ENCODE measurements at places on chromosomes 11 and 22.

DNA sequence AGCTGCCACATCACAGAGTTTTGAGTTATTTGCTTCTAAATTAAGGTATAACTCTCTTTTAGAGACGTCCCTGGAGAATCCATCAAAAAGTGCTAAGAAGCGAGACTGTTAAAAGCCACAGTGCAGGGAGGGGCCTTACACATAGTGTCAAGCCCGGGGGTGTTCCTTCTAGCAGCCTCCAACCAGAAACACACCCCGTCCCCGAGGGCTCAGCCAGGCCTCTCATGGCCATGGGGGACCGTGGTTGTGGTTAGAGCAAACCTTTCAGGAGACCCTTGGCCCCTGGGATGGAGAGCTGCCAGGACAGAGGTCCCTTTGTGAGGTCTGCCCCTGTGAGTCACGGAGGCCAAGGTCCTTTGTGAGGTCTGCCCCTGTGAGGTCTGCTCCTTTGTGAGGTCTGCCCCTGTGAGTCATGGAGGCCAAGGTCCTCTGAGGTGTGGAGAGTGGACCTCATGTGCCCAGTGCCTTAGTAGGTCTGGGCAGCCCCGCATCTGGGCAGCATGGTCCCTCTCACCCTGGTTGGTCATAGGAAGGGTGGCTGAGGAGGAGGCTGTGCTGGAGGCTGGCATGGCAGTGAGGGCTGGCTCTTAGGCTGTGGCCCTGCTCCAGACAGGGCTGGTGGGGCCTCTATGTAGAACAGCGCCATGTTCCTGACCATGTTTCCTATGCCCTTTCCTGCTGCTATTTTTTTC is 5.4 kb downstream of the GNAZ start:
- no peak for DNase-seq

- DNase-seq = no peak
These were observed 18.9 kb downstream of the LIF start for GRCh38 chr22:30227438-30228228.

DNA sequence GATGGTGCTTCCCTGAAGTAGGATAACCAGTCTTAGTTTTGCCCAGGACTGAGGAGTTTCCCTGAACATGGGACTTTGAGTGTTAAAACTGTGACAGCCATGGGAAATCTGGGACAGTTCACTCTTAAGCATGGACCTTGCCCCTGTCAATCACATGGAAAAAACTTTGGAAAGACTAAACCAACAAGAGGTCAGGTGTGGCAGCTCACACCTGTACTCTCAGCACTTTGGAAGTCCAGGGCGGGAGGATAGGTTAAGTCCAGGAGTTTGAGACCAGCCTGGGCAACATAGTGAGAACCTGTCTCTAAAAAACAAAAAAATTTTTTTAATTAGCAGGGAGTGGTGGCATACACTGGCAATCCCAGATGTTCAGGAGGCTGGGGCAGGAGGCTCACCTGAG is 3.3 kb upstream of the AMBRA1 start:
- DNase-seq = no peak

DNA sequence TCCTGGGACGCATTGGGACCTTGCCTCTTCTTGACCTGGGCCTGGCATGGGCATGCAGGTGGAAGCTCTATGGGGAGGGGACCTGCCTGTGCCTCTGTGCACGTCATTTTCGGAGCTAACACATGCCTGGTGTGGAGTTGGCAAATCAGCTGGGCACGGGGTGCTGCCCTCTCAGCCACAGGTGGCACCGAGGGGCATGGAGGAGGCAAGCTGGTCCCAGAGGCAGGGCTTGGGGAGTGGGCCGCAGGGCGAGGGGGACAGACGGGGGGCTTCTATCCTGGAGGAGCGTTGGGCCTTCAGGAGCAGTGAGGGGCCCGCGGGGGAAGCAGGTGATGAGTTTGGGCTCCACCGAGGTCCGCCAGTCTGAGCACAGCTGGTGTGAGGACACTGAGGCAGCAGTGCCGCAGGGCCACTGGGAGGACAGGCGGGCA is 362.0 kb downstream of the TBC1D22A start:
- DNase-seq = no peak

- no peak for DNase-seq
These were observed 84.1 kb downstream of the CEP164 start for GRCh38 chr11:117411736-117412135.

DNA sequence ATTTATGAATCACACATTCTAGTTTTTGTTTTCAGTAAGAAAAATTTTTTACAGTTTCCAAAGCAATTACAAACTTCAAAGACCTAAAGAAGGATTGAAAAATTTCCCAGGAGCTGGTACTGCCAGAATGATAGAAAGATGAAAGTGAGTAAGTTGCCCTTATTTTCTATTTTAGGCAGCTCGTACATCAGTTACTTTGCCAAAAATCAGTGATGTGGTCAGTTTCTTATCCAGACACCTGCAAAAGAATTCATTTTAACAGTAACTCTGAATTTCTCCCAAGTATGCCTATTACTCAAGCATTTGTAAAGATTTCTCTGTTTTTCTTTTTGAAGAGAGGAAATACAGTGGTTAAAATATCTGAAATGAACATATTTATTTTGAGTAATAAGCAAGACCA is 976.3 kb upstream of the RAG2 start:
- no peak for DNase-seq

DNA sequence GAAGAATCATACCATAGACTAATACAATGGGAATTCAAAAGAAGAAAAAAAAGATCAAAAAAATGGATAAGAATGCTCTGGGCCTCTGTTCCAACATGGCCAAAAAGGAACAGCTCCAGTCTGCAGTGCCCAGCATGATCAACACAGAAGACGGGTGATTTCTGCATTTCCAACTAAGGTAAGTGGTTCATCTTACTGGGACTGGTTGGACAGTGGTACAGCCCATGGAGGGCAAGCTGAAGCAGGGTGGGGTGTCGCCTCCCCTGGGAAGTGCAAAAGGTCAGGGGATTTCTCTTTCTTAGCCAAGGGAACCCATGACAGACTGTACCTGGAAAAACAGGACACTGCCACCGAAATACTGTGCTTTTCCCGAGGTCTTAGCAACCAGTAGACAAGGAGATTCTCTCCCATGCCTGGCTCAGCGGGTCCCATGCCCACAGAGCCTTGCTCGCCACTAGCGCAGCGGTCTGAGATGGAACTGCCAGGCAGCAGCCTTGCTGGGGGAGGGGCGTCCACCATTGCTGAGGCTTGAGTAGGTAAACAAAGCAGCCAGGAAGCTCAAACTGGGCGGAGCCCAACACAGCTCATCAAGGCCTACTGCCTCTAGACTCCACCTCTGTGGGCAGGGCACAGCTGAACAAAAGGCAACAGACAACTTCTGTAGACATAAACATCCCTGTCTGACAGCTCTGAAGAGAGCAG is 428.4 kb downstream of the MN1 start:
- DNase-seq = no peak

GRCh38 chr11:34787895-34788294 is 128.3 kb downstream of the APIP start:
- DNase-seq = no peak

GRCh38 chr11:86214710-86215109 is 29.8 kb upstream of the EED start:
- no peak for DNase-seq

GRCh38 chr22:28332410-28332809 is 347.2 kb downstream of the TTC28 start:
- DNase-seq = no peak

GRCh38 chr22:25574736-25575135 is 10.3 kb downstream of the GRK3 start:
- no peak for DNase-seq
